ENCODE measurements at places on chromosomes 6 and 20.

DNA sequence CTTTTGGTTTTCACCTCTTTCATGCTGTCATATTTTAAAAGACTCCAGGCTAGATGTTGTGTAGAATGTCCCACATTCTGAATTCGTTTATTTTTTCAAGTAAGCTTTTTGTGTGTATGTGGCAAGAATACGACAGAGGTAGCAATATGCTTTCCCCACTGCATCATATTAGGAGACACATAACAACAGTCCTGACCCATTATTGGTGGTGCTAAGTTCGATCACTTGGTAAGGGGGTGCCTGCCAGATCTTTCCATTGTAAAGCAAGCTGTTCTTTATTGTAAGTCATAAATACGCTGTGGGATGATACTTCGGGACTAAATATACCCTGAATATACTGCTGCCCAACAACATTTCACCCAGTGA, 588 bp upstream of the NCOA3 start:
- DNase-seq, result peak; percentile 9

- DNase-seq, result no peak
These were observed 135.5 kb upstream of the AGPAT4 start for GRCh38 chr6:161409353-161409752.

GRCh38 chr6:89895276-89895874, 1.1 kb downstream of the GJA10 start:
- DNase-seq, result peak; percentile 37

GRCh38 chr6:166648846-166649245, 21.8 kb upstream of the RPS6KA2 start:
- no peak for DNase-seq

DNA sequence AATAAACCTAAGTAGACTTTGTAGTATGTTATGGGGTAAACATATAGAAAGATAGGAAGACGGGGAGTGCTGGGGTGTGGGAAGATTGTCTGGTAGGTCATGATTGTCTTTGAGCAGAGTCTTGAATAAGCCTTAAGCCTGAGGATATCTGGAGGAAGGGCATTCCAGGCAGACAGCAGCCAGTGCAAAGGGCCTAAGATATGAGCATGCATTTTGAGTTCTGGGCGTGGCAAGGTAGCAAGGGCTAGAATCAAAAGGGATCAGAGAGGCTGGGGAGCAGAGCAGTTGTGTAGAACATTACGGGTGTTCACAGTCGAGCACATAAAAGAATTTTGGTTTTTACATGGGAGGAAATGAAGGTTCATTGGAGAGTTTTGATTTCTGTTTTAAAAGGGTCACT, 14.3 kb downstream of the BICRAL start:
- peak; percentile 29 for DNase-seq

GRCh38 chr20:8803065-8803464, 265.8 kb upstream of the PLCB4 start:
- no peak for DNase-seq

- DNase-seq, result no peak
These were observed 72.5 kb downstream of the ARHGAP18 start for GRCh38 chr6:129637340-129638054.

DNA sequence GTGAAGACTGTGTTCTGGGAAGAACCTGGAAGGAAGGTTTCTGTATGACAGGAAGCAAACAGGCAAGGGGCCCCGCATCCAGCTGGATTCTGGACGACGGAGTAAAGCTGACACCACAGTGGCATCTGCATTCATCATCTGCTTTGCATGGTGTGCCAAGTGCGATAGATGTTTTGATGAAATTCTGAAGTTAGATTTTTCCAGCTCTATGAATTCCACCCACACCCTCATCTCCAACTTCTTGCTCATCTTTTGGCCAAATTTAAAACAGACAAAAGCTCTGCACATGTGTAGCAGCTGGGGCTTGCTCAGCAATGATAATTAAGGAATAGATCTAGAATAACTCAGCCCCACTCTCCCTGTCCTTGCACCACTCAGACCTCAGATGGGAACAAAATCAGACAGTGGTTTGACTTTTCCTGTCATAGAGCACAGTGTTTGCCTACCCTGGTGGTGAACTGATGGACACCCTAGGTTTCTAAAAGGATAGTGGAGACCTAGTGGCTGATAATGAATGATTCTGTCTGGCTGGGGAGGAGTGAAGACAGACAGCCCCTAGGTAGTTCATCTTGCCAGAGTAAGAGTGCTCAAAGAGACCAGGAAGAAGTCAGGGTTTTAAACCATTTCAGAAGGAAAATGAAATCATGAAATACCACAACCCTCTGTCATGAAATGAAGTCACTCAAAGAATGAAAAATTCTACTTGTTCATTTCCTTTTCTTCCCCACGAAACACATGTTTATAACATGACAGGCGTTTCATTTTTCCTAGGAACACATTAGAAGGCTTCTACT, 85.8 kb downstream of the BCAS1 start:
- no peak for DNase-seq

- no peak for DNase-seq
These were observed 18.6 kb downstream of the SNX14 start for GRCh38 chr6:85574932-85575598.

GRCh38 chr6:14622085-14622484, 504.5 kb downstream of the CD83 start:
- DNase-seq, result no peak
